ENCODE measurements at places on chromosomes 16 and 17. TPM values are rescaled to one million over a fixed set of nuclear protein-coding genes. Genes with fewer than 3 reads are reported as not detected.
A peak's percentile ranks its signal among the peaks of the same experiment; 100 is the strongest.

GRCh38 chr16:49744244-49745220, 111.4 kb downstream of the ZNF423 start:
- H3K27ac ChIP-seq, result no peak overlapping the region
- H3K4me3 ChIP-seq, result no peak overlapping the region
- no peaks in the 10 kb centered on the region for H3K36me3 ChIP-seq

DNA sequence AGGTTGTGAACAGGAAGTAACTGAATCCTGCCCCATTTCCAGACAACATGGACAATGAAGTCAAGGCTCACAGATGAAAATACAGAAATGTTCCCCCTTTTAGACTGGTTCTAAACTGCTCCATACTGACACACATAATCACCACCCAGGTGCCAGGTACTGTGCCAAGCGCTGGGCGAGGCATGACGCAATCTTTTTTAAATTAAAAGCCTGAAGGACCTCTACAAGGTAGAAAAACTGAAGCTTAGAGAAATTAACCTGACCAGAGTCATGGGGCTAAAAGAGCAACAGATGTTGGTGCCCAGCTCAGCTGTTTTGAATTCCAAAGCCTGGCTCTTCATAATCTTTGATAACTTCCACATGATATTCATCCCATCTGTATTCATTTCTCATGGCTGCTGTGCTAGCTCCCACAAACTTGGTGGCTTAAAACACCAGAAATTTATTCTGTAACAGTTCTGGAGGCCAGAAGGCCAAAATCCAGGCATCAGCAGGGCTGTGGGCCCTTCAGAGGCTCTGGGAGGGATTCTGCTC, 4.9 kb upstream of the RAB11FIP4 start:
- H3K27me3 ChIP-seq, result no peaks in the 10 kb centered on the region
- H3K4me3 ChIP-seq, result no peak overlapping the region
- DNase-seq, result no peak
- H3K36me3 ChIP-seq, result no peaks in the 10 kb centered on the region
- no peak overlapping the region for H3K27ac ChIP-seq

Gene LPCAT2
- 39.7 TPM for total RNA-seq

Gene TMC5
- 0.77 TPM for total RNA-seq

Gene PRR35
- not detected for total RNA-seq

DNA sequence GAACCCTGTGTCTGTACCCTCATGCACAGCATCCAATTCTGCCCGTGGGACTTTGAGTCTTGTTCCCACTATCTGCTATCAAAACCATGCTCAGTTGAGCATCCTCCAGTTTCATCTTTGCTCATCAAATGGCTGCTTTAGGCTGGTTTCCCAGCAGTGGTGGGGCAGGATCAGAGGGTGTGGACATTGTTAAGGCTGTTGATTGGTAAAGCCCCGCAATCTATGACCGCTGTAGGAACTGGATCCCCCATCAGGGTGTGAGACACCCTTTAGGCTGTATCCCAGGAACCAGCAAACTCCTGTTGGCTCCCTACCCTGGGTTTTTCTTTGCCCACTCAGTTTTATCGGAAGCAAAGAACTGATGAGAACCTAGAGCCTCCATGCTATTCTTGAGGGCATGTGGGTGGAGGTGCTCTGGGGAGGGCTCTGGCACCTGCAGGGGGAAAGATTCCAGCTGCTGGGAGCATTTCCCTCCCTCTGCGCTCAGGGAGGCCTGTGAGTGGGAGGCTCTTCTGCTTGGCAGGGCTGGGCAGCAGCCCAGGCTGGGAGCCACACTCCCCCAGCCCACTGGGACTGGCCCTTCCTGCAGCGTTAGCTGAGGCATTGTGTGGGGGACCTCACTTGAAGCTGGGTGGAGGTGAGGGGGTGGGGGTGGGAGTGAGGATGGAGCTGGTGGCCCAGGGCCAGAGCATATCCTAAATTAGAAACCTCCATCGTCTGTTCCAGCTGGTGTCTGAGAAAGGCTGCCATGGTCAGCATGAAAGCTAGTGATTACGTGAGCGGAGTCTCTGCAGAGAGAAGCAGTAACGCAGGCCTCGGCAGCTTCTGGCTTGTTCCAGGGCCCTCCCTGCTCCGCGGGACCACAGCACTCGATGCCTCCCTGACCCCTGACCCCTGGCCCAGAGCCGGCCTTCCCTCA, 160.6 kb downstream of the IRF8 start:
- H3K36me3 ChIP-seq, result no peaks in the 10 kb centered on the region
- no peak overlapping the region for H3K4me3 ChIP-seq
- DNase-seq, result peak; percentile 86
- H3K4me1 ChIP-seq, result peaks cover 6% of the 10 kb centered on the region

GRCh38 chr16:80837533-80838147, 33.2 kb upstream of the CDYL2 start:
- no peak overlapping the region for H3K4me3 ChIP-seq
- no peak overlapping the region for H3K27ac ChIP-seq
- no peaks in the 10 kb centered on the region for H3K27me3 ChIP-seq
- no peaks in the 10 kb centered on the region for H3K4me1 ChIP-seq
- no peaks in the 10 kb centered on the region for H3K36me3 ChIP-seq
- no peak for DNase-seq

Gene ACSM2A
- total RNA-seq, result 0.54 TPM
